ENCODE measurements at places on chromosomes 16 and 17.

GRCh38 chr17:74757502-74757901, 9.1 kb downstream of the NHERF1 start:
- DNase-seq, result no peak

GRCh38 chr17:30449480-30449879, 27.7 kb upstream of the GOSR1 start:
- no peak for DNase-seq

DNA sequence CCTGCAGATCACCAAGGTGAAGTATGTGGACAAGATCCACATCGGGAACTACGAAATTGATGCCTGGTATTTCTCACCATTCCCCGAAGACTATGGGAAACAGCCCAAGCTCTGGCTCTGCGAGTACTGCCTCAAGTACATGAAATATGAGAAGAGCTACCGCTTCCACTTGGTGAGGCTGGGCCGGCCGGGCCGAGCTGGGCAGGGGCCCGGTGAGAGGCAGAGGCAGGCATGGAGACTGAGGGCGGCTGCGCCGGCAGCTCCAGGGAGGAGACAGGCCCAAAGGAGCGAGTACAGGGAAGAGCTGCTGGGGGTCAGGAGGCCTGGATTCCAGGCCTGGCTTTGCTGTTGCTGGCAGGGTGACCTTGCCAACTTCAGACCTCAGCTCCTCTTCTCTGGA, 8.3 kb downstream of the PRSS8 start:
- DNase-seq, result no peak

- DNase-seq, result no peak
Measured at GRCh38 chr16:1839554-1839953, 12.5 kb downstream of the FAHD1 start.

- DNase-seq, result peak; percentile 8
Measured at GRCh38 chr17:27318633-27319032, 24.7 kb downstream of the WSB1 start.

DNA sequence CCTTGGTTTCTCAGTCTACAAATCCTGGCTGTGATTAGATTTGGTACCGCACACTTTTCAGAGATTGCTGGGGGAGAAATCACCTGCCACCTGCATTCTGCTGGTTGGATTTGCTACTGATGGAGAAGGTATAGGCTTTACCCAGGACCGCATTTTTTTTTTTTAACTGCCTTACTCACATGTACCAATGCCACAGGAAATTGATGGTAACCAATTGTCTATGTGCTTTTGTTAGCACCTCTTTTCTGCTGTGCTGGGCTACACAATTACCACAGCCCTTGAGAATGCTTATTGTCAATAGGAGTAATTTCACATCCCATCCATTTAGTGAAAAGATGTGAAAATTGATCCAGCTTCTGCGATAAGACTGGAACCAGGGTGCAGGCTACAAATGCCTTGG, 74.4 kb upstream of the TANC2 start:
- no peak for DNase-seq

DNA sequence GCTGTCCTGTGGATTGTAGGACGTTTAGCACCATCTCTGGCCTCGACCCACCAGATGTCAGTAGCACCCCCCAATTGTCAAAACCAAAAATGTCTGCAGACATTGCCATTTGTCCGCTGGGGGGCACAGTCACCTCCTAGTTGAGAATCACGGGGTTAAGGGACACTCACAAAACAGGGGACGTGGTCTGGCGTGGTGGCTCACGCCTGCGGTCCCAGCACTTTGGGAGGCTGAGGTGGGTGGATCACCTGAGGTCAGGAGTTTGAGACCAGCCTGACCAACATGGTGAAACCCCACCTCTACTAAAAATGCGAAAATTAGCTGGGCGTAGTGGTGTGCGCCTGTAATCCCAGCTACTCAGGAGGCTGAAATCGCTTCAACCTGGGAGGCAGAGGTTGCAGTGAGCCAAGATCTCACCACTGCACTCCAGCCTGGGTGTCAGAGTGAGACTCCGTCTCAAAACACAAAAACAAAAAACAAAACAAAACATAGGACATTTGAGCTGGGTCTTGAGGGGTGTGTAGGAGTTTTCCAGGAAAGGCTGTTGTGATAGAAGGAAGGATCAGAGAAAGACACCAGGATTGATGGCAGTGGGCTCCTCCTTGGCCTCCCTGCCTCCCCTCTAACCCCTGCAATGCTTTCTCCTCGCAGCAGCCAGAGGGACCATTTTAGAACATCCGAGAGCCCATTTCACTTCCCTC, 171.8 kb upstream of the GSE1 start:
- no peak for DNase-seq

DNA sequence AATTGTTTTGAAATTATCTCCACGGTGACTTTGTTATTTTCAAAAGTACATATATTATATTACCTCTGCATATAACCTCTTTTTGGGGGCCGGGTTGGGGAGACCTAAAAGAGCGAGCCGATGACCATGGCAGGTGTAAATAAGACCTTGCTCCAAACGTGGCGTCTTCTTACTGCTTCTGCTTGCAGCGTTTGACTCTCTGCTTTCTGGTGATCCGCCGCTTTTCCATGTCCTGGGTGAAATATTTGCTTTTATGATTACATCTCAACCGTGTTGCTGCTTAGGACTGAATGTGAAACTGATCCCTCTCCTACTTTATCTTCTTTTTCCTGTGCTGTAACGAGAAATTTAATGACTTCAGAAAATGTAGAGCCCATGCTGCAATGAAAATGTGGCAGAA, 18.1 kb downstream of the ATMIN start:
- DNase-seq, result no peak

DNA sequence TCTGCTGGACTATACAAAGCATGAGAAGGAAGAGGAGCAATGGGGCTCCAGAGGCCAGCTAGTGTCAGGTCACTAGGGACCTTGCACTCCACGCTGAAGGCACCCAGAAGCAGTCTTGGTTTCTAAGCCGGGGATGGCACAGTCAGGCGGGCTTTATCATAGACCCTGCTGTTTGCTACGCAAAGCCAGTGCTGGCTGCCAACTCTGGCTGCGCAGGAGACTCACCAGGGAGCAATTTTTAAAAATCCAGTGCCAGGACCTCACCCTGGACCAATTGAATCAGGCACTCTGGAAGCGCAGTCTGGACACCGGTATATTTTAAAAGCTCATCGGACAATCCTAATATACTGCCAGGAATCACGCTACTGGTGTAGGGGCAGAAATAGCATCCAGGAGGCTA, 368.5 kb upstream of the XYLT1 start:
- DNase-seq, result no peak

DNA sequence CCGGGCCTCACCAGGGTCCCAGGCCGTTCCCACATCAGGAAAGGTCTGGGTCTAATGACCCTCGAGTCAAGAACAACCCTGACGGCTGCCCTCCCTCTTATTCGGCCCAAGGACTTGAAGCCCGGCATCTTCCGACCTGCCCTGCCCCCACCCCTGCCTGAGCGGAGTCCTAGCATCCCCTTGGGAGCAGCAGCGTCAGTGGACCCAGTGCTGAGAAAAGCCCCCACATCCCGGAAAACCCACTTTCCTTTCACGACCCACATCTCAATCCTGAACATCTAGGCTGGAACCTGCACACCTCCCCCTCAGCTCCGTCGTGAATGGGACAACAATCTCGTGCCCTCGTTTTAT, 769 bp downstream of the TMEM88 start:
- DNase-seq, result peak; percentile 80

GRCh38 chr16:77723108-77723514, 797 bp downstream of the NUDT7 start:
- no peak for DNase-seq

DNA sequence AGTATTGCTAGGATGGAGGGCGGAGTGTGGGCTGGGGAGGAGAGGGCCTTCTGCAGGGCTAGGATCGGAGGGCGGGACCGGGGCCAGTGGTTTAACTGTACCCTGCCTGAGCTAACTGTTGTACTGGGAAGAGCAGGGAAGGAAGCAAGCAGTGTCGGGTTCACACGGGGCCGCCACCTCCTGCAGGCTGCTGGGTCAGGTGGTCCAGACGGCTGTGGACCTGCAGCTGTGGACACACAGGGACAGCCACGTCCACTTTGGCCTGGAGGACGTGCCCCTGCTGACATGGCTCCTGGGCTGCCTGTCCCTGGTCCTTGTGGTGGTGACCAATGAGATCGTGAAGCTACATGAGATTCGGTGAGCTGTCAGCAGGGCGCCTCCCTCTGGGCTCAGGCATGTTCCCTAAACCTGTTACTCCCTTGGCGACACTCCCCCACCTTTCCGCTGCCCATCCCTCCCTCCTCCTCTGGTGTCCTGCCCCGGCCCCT, 16.6 kb downstream of the CASKIN2 start:
- DNase-seq, result no peak

- DNase-seq, result no peak
Measured at GRCh38 chr17:12421646-12422306, 243.9 kb upstream of the MYOCD start.

- no peak for DNase-seq
Measured at GRCh38 chr16:87054856-87055255, 262.3 kb downstream of the C16orf95 start.
